Sigmoid colon (tissue), 7 donors: ENCODE measurements at places on chromosomes 16 and 17.

GRCh38 chr16:49806446-49806845 lies 49.5 kb downstream of the ZNF423 start:
- no peaks in the 10 kb centered on the region for H3K27me3 ChIP-seq
- no peak for DNase-seq
- H3K4me1 ChIP-seq = peaks cover 2% of the 10 kb centered on the region
- no peak overlapping the region for H3K27ac ChIP-seq
- no peaks in the 10 kb centered on the region for H3K36me3 ChIP-seq

- H3K36me3 ChIP-seq = peaks cover 22% of the 10 kb centered on the region
- no peaks in the 10 kb centered on the region for H3K27me3 ChIP-seq
- peak; percentile 93 for DNase-seq
- H3K27ac ChIP-seq = no peak overlapping the region
- no peak overlapping the region for H3K4me3 ChIP-seq
These were observed 13.5 kb downstream of the SPHK1 start for GRCh38 chr17:76397687-76398522.

- H3K4me1 ChIP-seq = peaks cover 14% of the 10 kb centered on the region
- H3K27ac ChIP-seq = peak overlapping the region; percentile 68
- H3K4me3 ChIP-seq = no peak overlapping the region
- no peaks in the 10 kb centered on the region for H3K27me3 ChIP-seq
These were observed 37.4 kb upstream of the IL21R start for GRCh38 chr16:27364493-27365141.

GRCh38 chr17:69066482-69066881 lies 5.8 kb upstream of the ABCA9 start:
- no peak overlapping the region for H3K27ac ChIP-seq
- no peaks in the 10 kb centered on the region for H3K4me1 ChIP-seq
- no peak for DNase-seq
- H3K36me3 ChIP-seq = no peaks in the 10 kb centered on the region
- no peaks in the 10 kb centered on the region for H3K27me3 ChIP-seq

- H3K27ac ChIP-seq = no peak overlapping the region
- H3K36me3 ChIP-seq = no peaks in the 10 kb centered on the region
- no peak for DNase-seq
- H3K27me3 ChIP-seq = no peaks in the 10 kb centered on the region
These were observed 137.9 kb downstream of the PITPNC1 start for GRCh38 chr17:67514998-67515397.

DNA sequence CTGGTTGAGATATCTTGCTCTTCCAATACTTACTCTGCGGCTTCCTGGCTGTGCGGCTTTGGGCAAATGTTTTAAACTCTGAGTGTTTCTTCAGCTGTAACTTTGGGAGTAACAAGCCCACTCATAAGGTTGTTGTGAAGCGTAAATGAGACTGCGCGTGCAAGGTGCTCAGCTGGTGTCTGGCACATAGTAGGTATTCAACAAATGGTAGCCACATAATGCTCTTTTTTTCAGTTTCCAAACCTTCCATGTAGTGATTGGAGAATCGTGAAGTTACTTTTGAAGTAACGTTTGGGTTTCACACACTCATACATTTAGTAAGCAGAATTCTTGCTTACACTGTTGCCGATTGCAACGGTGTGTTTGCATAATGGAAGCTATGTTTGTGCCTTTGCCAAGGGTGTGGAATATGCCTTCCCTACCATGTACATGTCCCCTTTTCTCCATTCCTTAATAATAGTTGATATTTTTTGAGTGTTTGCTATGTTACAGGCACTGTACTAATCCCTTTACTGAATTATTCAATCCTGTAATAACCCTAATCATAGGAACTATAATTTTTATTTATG lies 829 bp downstream of the DHRS7B start:
- H3K36me3 ChIP-seq = no peaks in the 10 kb centered on the region
- no peak for DNase-seq
- H3K4me1 ChIP-seq = peaks cover 27% of the 10 kb centered on the region
- peak overlapping the region; percentile 95 for H3K27ac ChIP-seq
- H3K4me3 ChIP-seq = peak overlapping the region; percentile 66

- H3K4me3 ChIP-seq = peak overlapping the region; percentile 61
- peak overlapping the region; percentile 71 for H3K27ac ChIP-seq
- no peaks in the 10 kb centered on the region for H3K36me3 ChIP-seq
These were observed 65.2 kb downstream of the CYTH1 start for GRCh38 chr17:78716814-78717393.

GRCh38 chr16:22788193-22788530 lies 25.8 kb upstream of the HS3ST2 start:
- H3K4me1 ChIP-seq = peaks cover 17% of the 10 kb centered on the region
- no peak for DNase-seq
- no peak overlapping the region for H3K4me3 ChIP-seq
- H3K27ac ChIP-seq = no peak overlapping the region
- no peaks in the 10 kb centered on the region for H3K27me3 ChIP-seq

GRCh38 chr17:73644145-73645049 lies at the start of gene SDK2:
Gene SDK2, minus strand, starts transcription at chr17:73644445. Its CDS starts 357 bp downstream, at chr17:73644088.
- DNase-seq = no peak
- H3K27ac ChIP-seq = peak within 1 kb of the TSS; percentile 24
- peak within 1 kb of the TSS; percentile 16 for H3K4me3 ChIP-seq
- H3K27me3 ChIP-seq = peaks cover 13% of the 10 kb centered on the region
- H3K36me3 ChIP-seq = no peaks in the 10 kb centered on the region

DNA sequence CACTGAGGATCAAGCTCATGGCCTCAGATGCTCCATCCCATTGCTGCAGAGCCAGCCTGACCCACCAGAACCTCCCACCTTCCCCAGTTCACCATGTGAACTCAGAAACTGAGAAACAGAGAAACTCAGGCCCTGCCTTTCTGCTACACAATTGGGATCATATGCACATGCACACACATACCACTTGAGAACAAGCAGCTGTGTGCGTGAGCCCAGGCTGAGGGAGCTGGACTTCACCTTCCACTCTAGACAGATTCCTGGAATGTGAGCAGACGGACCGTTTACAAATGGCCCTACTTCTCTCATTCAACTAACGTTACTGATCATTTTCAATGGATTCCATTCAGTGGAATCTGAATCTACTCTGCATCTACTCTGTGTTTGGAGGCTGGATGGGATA lies 1.7 kb upstream of the SPEM2 start:
- H3K4me1 ChIP-seq = no peaks in the 10 kb centered on the region
- no peak for DNase-seq
- no peaks in the 10 kb centered on the region for H3K27me3 ChIP-seq
- H3K27ac ChIP-seq = no peak overlapping the region

GRCh38 chr16:78576941-78577340 lies 477.5 kb downstream of the WWOX start:
- no peaks in the 10 kb centered on the region for H3K27me3 ChIP-seq
- no peaks in the 10 kb centered on the region for H3K36me3 ChIP-seq
- DNase-seq = no peak
- no peaks in the 10 kb centered on the region for H3K4me1 ChIP-seq
- no peak overlapping the region for H3K4me3 ChIP-seq

DNA sequence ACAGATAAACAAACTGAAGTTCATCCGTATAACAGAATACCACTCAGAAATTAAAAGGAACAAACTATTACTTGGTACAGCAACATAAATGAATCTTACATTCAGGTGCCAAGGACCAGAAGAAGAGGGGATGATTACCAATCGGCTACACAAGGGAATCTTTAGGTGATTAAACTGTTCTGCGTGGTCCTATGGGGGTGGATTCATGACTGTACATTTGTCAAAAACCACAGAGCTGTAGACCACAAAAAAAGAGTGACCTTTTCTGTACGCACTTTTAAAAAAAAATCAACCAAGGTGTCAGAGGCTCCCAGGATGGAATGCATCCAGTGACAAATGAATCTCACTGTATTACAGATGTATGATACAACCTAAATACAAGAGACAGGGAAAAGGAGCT lies 110.8 kb downstream of the CDYL2 start:
- H3K27me3 ChIP-seq = no peaks in the 10 kb centered on the region
- DNase-seq = no peak
- H3K27ac ChIP-seq = no peak overlapping the region
- H3K36me3 ChIP-seq = no peaks in the 10 kb centered on the region

- peak; percentile 61 for DNase-seq
- H3K4me3 ChIP-seq = peak overlapping the region; percentile 18
- H3K27ac ChIP-seq = peak overlapping the region; percentile 1
- peaks cover 25% of the 10 kb centered on the region for H3K27me3 ChIP-seq
- peaks cover 34% of the 10 kb centered on the region for H3K4me1 ChIP-seq
These were observed 15.1 kb upstream of the ZFHX3 start for GRCh38 chr16:73062743-73063733.

GRCh38 chr16:2817340-2818271 lies 569 bp downstream of the PRSS21 start:
- H3K27ac ChIP-seq = no peak overlapping the region
- H3K36me3 ChIP-seq = no peaks in the 10 kb centered on the region
- H3K4me1 ChIP-seq = no peaks in the 10 kb centered on the region
- H3K4me3 ChIP-seq = peak overlapping the region; percentile 18
- peaks cover 22% of the 10 kb centered on the region for H3K27me3 ChIP-seq

DNA sequence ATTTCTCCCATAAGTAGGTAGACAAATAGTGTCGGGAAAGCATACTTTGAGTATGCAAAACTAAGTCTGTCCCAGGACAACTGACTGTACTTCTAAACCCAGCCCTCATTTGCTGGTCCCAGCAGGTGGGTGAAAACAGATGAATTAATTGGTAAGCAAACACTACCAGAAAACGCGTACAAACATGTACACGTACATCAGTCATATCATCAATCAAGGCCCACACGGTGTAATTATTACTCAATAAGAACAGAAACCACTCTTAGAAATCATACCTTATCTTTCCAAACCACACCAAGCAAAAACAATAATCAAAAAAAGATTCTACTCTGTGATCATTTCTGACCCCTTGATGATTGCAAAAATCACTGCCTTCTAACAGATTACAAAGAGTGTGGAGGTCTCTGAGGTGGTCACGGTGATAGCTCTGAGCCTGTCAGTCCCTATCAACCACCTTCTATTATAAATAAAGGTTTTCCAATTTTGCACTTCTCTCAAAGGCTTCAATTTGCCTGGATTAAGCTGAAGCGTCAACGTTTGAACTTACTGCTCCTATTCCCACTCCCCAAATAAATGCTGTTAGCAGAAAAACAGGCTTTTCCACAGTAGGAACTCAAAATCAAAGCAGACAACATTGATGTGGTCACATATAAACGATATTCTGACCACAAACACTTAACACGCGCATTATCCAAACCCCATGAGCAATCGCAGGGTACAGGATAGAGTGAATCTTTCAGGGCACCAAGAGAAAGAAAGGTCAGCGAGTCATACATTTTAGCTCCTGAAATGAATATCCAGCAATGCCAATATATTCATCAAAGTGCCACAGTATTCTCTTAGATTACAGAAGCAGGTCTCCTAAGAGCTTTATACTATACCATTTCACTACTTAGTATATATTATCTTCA lies 211.9 kb downstream of the STX8 start:
- no peak overlapping the region for H3K4me3 ChIP-seq
- H3K36me3 ChIP-seq = no peaks in the 10 kb centered on the region
- no peaks in the 10 kb centered on the region for H3K27me3 ChIP-seq
- H3K4me1 ChIP-seq = no peaks in the 10 kb centered on the region
- no peak overlapping the region for H3K27ac ChIP-seq

GRCh38 chr16:57906382-57907316 lies 64.3 kb downstream of the CNGB1 start:
- no peaks in the 10 kb centered on the region for H3K36me3 ChIP-seq
- no peaks in the 10 kb centered on the region for H3K27me3 ChIP-seq
- no peak overlapping the region for H3K27ac ChIP-seq
- DNase-seq = no peak

DNA sequence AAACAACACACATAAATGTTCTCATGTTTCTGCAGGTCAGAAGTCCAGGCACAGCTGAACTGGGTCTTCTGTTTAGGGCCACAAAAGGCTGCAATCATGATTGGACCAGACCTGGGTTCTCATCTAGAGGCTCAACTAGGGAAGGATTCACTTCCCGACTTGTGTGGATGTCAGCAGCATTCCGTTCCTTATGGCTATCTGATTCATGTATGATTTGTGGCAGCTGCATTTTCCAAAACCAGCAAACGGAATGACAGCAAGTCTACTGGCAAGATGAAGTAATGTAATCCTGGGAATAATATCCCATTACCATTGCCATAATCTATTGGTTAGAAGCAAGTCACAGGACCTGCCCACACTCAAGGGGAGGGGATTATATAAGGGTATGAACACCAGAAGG lies 22.1 kb downstream of the CEP112 start:
- H3K4me1 ChIP-seq = no peaks in the 10 kb centered on the region
- H3K36me3 ChIP-seq = no peaks in the 10 kb centered on the region
- DNase-seq = no peak
- no peak overlapping the region for H3K27ac ChIP-seq

- no peak overlapping the region for H3K4me3 ChIP-seq
- H3K27ac ChIP-seq = no peak overlapping the region
- no peaks in the 10 kb centered on the region for H3K4me1 ChIP-seq
These were observed 30.2 kb downstream of the TRIM25 start for GRCh38 chr17:56883616-56884015.

DNA sequence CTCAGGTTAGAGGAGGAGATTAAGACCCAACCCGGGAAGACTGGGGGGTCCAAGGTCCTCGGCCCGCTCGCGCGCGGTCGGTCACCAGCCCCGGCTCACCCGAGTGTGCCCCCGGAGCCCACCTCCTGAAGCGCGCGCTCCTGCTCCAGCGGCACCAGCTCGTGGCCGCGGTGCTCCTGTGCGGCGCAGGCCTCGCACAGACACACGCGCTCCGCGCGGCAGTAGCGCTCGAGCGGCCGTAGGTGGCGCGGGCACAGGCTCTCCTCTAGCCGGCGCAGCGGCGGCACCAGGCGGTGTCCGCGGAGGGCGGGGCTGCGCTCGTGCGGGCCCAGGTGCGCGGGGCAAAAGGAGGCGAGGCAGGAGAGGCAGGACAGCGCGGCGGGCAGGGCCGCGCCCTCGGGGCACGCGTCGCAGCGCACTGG lies 618 bp downstream of the TRIM47 start:
- DNase-seq = peak; percentile 88
- H3K4me3 ChIP-seq = peak overlapping the region; percentile 81
- peak overlapping the region; percentile 95 for H3K27ac ChIP-seq
- H3K36me3 ChIP-seq = peaks cover 19% of the 10 kb centered on the region
- H3K27me3 ChIP-seq = no peaks in the 10 kb centered on the region
- peaks cover 5% of the 10 kb centered on the region for H3K4me1 ChIP-seq

- H3K4me1 ChIP-seq = no peaks in the 10 kb centered on the region
- H3K27me3 ChIP-seq = no peaks in the 10 kb centered on the region
- no peak for DNase-seq
- H3K36me3 ChIP-seq = no peaks in the 10 kb centered on the region
These were observed 57.1 kb downstream of the ENGASE start for GRCh38 chr17:79131701-79132100.

DNA sequence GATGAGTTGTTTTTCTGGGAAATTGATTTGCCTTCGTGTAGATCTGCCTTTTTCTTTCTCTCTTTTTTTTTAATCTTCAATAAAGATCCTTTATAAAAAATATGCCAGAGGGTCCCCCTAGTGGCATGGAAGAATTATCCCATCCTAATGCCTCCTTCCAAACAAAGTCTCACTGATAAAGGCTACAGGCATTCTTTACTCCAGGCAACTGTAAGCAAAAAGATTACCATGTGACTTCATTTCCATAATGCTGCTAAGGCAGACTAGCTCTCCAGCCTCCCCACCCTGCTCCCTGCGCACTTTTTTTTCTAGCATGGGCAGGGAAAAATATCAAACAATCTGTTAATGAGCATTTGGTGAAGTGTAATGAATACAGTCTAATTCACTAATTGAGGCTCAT lies 220.2 kb upstream of the CDH8 start:
- no peak overlapping the region for H3K4me3 ChIP-seq
- no peak for DNase-seq
- no peaks in the 10 kb centered on the region for H3K4me1 ChIP-seq
- H3K36me3 ChIP-seq = no peaks in the 10 kb centered on the region
- H3K27me3 ChIP-seq = no peaks in the 10 kb centered on the region
